ENCODE measurements at places on chromosomes 4 and X.

- DNase-seq, result no peak
Measured at GRCh38 chrX:43676971-43677572, 21.0 kb downstream of the MAOA start.

DNA sequence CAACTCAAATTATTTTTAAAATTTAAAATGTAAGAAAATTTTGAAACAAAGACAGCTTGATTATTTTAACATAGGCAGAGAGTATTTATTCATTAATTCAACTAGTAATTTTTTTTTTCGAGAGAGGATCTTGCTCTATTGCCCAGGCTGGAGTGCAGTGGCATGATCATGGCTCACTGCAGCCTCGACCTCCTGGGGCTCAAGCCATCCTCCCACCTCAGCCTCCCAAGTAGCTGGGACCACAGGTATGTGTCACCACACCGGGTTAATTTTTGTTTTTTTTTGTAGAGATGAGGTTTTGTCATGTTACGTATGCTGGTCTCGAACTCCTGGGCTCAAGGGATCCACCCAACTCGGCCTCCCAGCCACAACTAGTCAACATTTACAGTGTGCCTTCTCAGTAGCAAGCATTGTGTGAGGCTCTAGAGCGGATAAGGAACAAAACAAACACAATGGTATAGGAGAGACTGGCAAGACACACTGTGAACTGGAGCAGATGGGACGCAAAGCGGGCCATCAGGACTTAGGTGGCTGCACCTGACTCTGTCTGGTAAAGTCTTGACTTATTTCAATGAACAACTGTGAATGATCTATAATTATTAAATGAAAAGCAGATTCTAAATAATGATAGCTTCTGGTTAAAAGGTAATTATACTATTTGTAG is 21.6 kb downstream of the SETD7 start:
- DNase-seq, result no peak

GRCh38 chr4:183823434-183823833 is 81.7 kb upstream of the STOX2 start:
- DNase-seq, result no peak

DNA sequence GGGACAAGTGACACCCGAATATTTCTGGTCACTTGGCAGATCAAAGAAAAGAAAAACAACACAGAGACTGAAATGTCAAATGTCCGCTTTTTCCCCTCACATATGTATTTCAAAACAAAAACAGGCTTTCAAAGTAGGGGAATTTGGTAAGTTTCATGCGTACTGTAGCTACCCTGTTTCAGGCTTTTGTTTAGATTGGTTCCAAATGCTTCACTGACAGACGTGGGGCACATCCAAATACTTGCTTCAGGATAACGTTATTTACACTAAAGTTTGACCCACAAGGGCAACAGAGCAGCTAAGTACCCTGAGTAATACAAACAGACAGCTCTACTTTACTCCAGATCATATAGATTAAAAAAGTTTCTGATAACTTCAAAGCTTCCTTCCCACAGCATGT is 804.5 kb upstream of the POU3F4 start:
- no peak for DNase-seq

GRCh38 chr4:77697860-77698590 is 92.4 kb downstream of the CXCL13 start:
- peak; percentile 62 for DNase-seq

DNA sequence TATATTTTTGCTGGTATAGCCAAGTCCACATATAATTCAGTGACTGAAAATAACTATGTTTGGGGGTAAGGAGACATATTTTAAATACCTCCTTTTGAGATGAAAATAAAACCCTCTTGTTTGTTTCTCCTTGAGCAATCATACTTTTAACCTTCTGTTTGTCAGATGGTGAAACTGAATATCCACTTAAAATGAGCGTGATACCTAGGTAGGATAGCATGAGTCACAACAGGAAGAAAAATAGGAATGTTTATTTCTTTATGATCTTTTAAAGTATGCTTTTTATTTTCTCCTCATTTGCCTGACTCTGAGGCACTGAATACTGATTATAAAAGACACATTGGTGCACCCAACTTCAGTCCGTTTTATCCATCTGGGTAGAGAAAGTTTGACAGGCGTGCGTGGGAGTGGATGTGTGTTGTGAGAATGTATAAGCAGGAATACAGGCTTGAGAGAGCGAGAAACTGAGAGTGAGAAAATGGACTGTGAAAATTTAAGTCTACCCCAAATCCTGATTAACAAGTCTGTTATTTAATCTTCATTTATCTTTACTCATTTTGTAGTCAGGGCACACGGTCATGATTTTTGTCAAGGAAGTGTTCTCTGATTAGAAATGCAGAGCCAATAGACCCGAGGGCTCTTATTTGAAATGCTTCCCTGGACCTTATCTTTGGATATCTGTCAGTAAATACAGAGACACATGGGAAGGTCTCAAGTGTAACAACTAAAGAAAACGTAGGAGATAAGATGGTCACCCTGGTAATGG is 62.1 kb upstream of the ANTXR2 start:
- peak; percentile 2 for DNase-seq

GRCh38 chr4:134865675-134866074 is 664.1 kb upstream of the PABPC4L start:
- no peak for DNase-seq

GRCh38 chrX:125405339-125405738 is 85.7 kb downstream of the TEX13C start:
- DNase-seq, result no peak

DNA sequence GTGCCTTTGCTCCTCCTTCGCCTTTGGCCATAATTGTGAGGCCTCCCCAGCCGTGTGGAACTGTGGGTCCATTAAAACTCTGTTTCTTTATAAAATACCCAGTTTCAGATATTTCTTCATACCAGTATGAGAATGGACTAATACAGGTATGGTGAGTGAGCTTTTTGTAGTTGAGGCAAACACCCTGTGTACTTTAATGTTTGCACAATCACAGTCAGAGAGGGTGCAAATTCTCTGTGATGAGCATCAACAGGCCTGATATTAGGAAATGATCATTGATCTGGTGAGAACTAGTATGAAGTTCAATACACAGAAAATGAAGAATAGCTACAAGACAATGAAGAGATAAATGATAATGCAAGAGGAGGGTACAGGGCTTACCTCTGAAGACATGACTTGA is 744.6 kb downstream of the RPA4 start:
- no peak for DNase-seq

DNA sequence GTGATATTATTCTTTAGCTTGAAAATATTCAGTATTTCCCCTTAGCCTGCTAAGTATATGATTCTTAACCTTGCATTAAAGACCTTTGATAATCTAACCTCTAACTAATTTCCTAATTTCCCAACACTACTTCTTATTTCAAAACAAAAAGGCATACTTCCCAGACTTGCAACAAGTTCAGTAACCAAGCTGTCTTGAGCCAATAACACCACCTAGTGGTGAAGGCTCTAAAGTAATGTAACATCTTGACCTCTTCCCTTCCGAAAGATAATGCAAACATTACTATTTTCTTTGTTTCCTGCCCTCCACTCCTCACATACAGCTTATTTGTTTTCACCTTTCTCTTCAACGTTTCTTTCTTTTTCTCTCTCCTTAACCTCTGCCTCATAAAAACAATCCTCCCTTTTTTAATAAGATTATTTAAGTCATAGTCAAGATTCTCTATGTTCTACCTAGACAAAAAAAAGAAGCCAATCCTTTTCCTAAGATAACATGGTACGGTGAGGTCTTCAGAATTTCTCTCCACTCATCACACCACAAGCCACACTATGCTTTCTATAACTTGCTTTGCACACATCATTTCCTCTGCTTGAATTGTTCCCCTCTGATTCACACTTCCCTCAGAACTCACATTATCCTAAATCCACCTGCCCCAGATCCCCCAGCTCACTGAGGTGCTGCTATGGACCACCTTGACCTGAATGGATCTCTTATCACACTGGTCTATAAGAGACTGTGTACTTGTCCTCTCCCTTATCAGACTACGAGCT is 3.5 kb downstream of the FAT1 start:
- peak; percentile 9 for DNase-seq

All from NCI-H2029 (cell line).